ENCODE measurements at places on chromosomes 1 and 21. TPM values are rescaled to one million over a fixed set of nuclear protein-coding genes. Genes with fewer than 3 reads are reported as not detected.

DNA sequence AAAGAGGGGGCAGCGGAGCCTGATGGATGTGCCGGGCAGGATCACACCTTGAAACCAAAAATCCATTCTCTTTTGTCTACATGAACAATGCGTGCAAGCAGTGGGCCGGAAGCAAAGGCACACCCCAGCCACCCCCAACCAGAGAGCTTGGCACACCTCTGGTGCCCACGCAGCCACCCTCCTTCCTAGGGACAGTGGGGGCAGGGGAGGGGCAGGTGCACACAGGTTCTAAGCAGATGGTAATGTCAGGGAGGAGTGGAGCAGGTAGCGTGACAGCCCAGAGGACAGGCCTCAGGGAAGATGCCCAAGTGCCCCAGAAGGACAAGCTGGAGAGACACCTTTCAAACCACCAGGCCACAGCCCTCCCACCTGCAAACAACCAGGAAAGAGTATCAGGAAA, 36.5 kb downstream of the SYF2 start:
- DNase-seq: no peak

DNA sequence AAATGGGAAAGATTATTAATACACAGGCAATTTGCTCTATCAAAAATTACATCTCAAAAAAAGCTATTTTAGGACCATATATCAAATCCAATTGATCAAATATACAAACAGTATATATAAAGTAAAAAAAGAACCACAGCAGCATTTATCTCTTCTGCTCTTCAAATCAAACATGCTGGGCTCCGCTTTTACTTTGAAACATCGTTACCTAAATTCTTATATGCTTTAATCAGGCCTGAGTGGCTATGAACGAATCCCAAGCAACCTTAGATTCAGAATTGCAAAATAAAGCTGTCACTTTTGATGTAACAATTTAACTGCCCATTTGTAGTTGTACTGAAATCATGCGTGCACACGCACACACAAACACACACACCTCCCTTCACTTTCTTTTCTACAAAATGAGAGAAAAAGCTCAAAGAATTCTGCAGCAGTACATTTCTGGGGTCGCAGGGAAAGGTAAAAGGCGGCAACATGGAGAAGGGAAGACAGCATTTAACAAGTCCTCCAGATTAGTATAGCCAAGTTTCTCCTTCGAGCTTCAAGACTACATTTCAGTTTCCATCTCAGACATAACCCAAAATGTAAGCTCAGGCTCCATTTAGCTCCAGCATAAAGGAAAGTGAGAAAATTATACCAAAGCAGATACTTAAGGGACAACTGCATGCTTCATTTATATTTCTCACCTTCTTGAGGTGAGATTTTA, 92.2 kb upstream of the TTC39A start:
- no peak for DNase-seq

DNA sequence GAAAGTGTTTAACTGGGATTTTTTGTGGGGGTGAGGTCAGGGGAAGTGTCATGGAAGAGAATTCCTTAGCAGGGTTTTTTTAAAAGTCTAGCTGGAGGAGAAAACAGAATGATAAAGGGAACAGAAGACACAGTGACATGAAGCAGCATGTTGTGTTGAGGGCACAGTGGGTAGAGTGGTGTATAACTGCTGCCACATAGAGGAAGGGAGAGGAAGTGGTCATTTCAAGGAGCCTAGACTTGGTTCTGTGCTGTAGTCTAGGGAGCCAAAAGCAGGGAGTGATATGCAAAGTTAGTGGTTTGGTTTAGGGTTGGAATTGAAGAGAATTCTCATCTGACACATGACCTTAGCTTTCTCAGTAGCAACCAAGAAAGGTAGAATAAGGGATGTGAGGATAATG, 10.2 kb downstream of the EEIG2 start:
- DNase-seq: no peak

DNA sequence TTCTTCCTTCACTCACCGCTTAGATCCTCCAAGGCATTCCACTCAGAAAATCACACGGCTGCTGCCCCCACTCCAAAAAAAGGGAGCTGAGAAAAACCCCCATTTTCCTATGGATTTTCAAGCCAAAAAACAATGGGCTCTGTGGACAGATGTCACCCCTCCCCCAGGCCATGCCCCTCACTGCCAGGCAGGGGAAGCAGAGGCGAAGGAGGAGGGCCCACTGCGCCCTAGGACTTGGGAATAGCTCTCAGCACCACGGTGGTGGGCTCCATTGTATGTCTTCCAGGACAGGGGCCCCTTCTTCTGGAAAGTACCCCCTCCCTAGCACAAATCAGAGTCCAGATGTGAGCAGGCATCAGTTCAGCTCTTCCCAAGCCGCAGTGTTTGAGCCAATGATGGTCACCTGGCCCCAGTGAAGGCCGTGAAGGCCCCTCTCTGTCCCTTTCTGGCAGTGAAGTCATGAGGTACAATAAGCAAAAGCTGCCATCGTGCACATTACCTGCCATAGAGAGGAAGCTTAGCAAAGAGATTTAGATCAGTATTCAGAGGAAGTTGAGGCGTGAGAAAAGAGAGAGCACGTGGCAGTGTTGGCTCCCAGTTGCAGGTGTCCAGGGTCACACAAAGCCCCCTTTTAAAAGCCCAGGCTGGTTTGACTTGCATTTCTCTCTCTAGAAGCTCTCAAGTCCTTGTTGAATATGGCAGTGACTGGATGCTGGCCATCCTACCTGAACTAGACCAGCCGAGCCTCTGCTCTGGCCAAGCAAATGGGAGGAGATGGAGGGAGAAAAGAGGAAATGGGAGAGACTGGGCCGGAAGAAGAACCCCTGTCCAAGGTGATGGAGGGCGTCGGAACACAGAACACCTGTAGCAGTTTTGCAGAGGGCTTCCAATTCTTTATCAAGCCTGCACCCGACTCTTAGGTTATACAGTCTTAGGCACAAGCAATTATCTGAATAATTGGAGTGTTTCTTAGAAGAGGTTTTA, 149.0 kb downstream of the TOMM20 start:
- no peak for DNase-seq

GRCh38 chr1:246987083-246987690, 20.7 kb downstream of the ZNF695 start:
- no peak for DNase-seq

DNA sequence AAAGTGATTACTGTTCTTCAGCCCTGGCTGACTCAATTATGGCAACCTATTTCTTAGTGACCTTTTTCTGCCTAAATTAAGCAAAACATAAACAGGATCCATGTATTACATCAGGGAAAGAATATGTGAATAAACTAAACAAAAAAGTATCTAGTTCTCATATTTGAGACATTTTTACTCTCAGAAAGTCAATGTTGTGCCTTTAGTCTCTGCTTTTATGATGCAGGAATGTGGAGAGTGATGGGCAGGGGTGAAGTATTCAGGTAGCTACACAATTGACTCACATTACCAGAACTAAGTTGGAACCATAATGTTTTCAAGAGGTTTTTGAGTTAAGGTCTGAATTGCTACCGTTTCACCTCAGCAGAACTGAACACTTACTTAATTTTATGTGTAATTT, 462.7 kb upstream of the CXADR start:
- DNase-seq: no peak

DNA sequence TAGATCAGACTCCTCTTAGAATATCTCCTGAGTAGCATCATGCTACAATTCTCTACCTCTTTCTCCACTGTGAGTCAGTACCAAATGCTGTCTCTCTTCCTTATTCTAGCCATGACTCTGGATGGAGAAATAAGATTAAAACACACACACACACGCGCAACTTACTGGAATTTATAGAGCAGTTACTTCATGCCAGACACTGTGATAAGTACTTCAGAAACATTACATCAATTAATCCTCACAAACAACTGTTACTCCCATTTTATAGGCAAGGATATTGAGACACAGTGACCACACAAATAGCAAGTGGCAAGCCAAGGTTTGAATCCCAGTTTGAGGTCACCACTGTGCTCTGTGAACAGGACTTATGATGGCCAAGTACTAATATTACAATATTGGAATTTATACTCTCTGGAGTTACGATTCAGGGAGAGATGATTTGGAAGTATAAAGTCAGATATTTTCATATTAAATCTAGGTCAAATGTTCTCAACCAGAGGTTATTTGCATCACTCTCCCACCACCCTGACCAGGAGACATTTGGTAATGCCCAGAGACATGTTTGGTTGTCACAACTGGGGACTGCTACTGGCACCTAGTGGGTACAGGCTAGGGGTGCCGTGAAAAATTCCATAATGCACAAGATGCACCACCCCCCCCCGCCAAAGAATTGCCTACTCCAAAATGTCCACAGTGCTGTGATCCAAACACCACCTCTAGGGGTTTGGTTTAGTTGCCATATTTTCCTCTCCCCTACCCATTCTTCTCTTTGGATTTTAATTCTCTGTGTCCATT, 221.6 kb downstream of the LTN1 start:
- no peak for DNase-seq

GRCh38 chr1:154423304-154423987, 18.3 kb downstream of the IL6R start:
- no peak for DNase-seq

DNA sequence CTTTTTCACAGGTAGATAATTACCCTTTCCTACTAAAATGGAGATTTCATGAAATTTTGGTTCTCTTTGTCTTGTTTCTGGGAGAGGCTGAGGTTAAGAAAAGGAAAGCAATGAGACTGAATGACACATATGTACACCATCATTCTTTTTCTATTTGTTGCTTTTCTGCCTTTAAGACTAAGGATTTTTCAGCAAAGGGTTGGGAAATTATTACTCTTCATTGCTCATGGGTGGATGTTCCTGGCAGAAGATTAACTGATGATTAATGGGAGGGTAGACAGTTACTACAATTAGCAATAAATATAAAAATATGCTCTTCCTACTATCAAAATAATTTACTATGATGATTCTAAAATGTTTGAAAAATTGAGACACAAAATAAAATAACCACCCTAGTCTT, 316.5 kb upstream of the USP24 start:
- peak; percentile 23 for DNase-seq

GRCh38 chr1:41028034-41028642, 6.6 kb upstream of the SLFNL1 start:
- no peak for DNase-seq

DNA sequence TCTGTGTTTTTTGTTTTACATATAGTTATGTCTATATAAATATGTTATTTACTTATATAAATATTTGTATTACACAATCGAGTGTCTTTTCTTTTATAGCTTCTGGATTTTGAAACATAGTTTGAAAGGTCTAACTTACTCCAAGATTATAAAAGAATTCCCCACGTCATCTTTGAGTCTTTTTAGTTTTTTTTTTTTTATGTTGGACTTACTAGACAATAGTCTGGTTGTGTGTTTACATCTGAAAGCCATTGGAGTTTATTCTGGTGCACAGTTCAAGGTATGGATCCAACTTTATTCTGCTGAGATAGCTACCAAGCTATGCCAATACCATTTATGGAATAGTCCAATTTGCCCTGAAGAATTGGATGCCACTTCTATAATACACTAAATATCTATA, 26.1 kb upstream of the RCAN3 start:
- no peak for DNase-seq

GRCh38 chr1:185376288-185376687, 59.2 kb upstream of the IVNS1ABP start:
- DNase-seq: no peak

DNA sequence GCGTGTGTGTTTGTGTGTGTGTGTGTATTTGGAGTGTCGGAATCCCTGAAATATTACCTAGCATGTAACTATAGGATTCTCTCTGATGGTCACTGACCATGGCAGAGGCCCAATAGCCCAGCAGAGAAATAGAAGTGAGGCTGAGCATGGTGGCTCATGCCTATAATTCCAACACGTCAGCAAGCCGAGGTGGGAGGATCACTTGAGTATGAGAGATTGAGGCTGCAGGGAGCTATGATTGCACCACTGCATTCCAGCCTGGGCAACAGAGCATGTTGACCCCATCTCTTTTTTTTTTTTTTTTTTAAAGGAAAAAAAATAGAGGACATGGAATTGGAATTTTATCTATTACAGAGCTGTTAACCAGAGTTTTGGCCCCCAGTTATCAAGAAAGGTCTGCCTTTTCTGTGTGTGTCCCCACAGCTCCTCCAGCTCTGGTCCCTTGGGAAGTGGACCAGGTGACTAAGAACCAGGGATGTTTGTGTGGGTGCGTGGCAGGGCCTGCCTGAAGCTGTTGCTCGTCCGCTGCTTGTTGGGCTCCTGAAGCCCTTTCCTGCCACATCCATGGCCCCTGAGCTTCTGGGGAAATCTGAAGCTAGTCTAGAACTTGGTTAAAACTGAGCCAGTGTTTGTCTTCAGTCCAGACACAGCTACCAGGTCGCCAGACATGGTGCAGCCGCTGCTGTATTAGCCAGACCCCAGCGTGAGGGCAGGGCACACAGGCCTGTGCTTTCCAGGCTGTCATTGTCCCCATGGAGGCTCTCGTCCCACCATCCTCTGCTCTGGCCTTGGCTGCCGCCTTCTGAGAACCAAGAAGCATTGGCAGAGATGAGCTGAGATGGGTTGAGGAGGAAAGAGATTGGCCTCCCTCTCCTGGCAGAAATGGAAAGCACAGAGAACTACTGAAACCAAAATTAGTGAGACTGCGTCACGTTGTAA, 25.5 kb downstream of the CAPN9 start:
- peak; percentile 59 for DNase-seq

- DNase-seq: no peak
These were observed 4.7 kb upstream of the NUP210L start for GRCh38 chr1:154159554-154159953.

CFAP45 gene
- 0.46 TPM for total RNA-seq

LTN1 gene
- 18.0 TPM for total RNA-seq

TNFAIP8L2 gene
- not detected for total RNA-seq

SRSF11 gene
- total RNA-seq: 73.2 TPM

OLIG2 gene
- not detected for total RNA-seq

TNFRSF25 gene
- total RNA-seq: 9.6 TPM

PRKAA2 gene
- total RNA-seq: 8.4 TPM
